Activated T-helper 1 cell treated with anti-CD3 and anti-CD28 coated beads, Interleukin-2, amount 50 U/mL, for 16 hours (primary cell): ENCODE measurements at places on chromosomes 6 and 20.
A peak's percentile ranks its signal among the peaks of the same experiment; 100 is the strongest.

DNA sequence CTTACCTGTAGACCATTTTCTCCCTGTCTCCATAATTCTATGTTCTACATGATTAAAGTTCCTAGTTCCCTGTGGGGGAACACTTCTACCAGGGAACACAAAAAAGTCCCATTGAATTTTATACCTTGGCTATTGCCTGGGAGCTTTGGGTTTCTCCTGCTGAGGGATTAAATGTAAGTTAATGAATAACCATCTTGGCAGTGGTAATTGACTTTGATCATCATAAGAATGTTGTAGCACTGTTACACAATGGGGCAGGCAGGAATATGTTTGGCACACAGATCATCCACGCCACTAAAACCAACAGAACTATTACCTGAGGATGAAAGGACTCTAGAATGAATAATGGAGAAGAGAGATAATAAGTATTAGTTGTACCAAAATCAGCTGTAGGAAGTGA lies 1106.2 kb upstream of the GJE1 start:
- no peak for DNase-seq

DNA sequence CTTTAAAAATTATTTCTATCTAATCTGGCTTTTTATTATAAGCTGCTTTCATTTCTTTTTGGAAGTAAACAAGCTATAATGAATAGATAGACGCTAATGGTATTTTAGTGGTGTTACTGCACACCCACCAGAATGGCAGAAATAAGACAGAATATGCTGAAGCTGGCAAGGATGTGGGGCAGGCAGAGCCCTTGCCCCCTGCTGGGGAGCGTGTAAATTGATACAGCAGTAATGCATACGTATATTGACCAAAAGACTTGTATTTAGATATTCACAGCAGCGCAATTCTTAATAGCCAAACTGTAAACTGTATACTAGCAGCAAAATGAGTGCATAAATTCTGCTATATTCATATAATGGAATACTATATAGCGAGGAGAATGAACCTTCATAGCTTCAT lies 35.3 kb downstream of the TMEM181 start:
- DNase-seq, result no peak

GRCh38 chr20:37259031-37259430 lies 2.6 kb downstream of the GHRH start:
- no peak for DNase-seq

DNA sequence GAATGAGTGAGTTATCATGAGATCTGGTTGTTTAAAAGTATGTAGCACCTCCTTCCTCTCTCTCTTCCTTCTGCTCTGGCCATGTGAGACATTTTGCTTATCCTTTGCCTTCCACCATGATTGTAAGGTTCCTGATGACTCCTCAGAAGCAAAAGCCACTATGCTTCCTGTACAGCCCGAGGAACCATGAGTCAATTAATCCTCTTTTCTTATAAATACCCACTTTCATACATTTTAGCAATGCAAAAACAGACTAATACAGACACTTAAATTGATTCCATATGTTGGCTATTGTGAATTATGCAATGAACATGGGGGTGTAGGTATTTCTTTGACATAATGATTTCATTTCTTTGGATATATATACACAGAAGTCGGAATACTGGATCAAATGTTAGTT lies 792.8 kb upstream of the EYS start:
- DNase-seq, result no peak

GRCh38 chr6:155171109-155171746 lies 92.6 kb upstream of the CLDN20 start:
- DNase-seq, result peak; percentile 73

GRCh38 chr6:159151266-159151855 lies 17.8 kb upstream of the FNDC1 start:
- no peak for DNase-seq

DNA sequence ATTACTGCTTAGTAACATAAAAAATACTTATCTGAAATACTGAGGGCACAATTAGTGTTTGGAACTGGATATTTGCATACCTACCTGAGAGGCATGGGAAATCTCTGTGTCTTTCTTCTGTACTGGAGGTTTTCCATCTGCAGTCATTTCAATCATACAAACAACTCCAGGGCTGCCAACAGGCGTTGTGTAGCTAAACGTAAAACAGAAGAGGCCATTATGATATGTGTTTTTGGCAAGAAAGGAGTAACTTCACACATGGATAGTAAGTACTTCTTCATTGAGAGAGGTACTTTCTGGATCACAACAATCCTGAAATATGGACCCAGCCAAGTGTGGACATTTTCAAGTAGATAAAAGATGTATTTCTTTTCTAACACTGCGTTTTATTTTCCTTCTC lies 363.4 kb downstream of the PHF3 start:
- DNase-seq, result no peak

DNA sequence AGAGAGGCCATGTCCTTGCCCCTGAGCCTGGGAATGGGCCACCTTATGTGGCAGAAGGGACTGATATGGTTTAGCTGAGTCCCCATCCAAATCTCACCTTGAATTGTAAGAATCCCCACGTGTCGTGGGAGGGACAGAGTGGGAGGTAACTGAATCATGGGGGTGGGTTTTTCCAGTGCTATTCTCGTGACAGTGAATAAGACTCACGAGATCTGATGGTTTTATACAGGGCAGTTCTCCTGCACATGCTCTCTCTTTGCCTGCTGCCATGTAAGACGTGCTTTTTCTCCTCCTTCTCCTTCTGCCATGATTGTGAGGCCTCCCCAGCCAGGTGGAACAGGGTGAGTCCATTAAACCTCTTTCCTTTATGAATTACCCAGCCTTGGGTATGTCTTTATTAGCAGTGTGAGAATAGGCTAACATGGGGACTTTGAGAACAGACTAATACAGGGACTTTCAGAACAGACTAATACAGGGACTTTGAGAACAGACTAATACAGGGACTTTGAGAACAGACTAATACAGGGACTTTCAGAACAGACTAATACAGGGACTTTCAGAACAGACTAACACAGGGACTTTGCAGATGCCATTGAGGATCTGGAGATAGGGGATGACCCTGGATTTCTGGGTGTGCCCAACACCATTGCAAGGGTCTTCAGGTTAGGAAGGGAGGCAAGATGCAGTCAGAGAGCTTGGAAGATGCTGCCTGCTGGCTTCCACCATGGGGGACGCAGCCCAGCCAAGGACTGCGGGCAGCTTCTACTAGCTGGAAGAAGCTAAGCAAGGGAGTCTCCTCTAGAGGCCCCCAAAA lies 86.9 kb downstream of the RAMACL start:
- DNase-seq, result no peak

- no peak for DNase-seq
These were observed 58.9 kb upstream of the SGK1 start for GRCh38 chr6:134376785-134377184.

GRCh38 chr6:14922706-14923460 lies 323.0 kb upstream of the JARID2 start:
- DNase-seq, result no peak
